ENCODE measurements at places on chromosomes 2 and 18.

DNA sequence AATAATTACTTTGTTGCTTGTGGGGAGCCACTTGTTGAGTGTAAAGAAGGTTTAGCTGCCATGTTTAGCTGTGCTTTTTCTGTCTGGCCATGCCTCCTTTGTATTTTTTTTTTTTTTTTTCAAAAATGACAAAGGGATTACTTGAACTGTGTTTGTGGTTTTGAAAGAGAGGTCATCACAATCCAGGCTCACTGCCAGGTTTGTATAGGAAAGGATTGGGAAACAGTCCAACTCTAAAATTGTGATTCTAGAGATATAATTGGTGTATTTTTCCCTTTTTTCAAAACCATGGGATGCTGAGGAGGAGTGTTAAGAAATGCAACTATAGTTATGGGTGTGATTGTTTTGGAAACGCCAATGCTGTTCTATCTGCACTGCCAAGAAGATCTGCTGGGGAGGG is 4.3 kb downstream of the ITPRIPL1 start:
- no peak for DNase-seq

DNA sequence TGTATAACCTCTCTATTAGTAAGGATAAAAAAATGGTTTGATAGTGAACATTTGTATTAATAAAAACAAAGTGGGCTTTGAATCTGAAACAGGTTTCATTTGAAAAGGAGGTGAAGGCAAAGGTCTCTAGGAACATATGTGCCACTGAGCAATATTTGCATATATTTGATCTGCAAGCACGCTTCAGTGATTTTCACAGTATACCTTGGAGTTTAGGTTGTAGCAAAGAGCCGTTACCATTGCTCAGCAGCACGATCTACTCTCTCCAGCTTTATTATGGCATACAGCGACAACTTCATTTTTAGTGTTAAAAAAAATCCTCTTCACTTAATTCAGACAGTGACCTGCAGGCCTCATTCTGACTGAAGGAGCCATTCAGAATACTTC is 75.8 kb upstream of the ZEB2 start:
- DNase-seq: no peak

- no peak for DNase-seq
Measured at GRCh38 chr2:221780281-221780688, 208.2 kb upstream of the EPHA4 start.

DNA sequence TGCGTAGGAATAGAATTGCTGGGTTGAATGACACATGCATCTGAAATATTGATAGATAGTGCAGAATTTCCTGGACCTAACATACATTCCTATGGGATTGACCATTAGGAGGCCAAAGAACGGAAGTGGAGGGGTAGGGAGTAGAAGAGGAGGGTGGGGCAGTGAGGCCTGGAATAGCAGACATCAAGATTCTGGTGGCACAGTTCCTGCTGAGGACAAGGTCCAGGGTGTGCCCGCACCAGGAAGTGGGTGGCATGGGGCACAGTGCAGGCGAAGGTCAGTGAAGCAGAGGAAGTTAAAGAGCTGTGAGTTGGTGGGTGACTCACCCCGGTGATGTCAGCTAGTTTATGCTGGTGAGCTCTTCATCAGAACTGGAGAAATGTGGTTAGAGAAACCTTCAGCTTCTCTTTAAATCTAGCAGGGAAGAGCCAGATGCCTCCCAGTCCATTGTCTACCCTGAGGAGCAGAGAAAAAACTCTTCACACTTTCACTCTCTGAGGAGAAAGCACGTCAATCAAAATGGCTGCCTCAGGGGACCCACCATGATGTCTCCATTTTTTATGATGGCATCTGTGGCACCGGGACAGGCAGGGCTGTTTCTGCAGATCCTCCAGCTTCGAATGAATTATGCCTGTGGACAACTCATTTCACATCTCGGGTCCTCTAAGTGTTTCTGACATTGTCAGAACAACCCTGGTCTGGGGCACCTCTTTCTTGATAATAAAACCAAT is 55.9 kb upstream of the CTLA4 start:
- peak; percentile 57 for DNase-seq

GRCh38 chr18:28669165-28669564 is 492.2 kb upstream of the CDH2 start:
- DNase-seq: no peak

DNA sequence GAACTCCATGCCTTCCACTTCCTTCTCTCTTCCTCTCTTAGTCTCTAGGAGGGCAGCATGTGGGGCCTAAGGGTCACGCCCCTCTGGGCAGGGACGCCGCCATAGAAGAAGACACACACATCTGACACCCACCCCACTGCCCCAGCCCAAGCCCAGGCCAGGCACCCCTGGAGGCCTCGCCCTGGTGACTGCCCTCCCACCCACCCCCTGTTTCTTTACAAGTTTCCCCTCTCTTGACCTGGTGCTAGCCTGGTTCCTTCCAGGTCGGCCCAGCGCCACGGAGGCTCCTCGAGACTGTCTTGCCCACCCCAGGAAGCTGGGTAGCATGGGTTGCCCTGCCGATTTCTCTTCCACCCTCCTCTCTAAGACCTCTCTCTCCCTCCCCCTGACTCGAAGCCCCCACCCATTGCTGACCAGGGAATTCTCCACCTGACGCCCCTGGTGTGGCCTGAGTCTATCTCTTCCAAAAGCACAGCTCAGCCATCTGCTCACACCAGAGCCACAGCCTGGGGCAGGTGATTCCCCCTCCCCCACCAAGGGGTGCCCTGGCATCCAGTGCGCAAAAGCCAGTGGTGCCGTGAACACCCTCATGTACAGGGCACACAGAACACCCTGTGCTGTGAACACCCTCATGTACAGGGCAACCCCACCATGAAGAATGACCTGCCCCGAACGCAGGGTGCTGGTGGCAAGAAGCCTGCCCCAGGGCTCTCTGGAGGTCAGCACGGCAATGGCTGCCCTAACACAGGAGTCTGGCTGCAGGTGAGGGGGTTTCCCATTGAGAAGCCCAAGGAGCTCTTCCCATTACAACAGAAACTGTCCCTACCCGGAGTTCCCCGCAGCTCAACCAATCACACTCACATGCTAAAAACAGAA is 13.5 kb upstream of the SALL3 start:
- no peak for DNase-seq

- no peak for DNase-seq
Measured at GRCh38 chr2:6676241-6676640, 189.5 kb downstream of the CMPK2 start.

- no peak for DNase-seq
Measured at GRCh38 chr18:5806860-5807259, 88.5 kb downstream of the TMEM200C start.

- DNase-seq: no peak
Measured at GRCh38 chr2:125042727-125043126, 1017.6 kb downstream of the CNTNAP5 start.

GRCh38 chr2:220000080-220000479 is 372.6 kb downstream of the SLC4A3 start:
- DNase-seq: no peak
